ENCODE measurements at places on chromosomes 11 and 22.

DNA sequence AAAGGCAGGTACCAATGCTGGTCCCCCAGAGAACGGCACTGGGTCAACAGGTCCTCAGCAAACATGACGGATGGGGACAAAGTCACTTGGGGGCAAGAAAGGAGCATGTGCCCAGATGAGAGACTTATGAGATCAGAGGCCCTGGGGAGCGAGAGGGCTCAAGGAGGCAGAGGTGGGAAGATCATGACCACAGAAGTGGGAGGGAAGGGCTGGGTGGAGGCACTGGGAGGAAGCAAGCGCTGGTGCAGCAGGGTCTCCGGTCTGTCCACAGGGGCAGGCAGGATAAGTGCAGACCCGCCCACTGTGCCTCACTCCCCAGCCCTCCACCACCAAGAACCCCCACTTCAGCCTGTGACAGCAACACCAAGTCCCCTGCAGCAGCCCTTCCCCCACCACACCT lies 10.9 kb downstream of the ELFN2 start:
- no peak for DNase-seq

- DNase-seq: no peak
Observed at GRCh38 chr11:11570823-11571222, 51.0 kb downstream of the GALNT18 start.

DNA sequence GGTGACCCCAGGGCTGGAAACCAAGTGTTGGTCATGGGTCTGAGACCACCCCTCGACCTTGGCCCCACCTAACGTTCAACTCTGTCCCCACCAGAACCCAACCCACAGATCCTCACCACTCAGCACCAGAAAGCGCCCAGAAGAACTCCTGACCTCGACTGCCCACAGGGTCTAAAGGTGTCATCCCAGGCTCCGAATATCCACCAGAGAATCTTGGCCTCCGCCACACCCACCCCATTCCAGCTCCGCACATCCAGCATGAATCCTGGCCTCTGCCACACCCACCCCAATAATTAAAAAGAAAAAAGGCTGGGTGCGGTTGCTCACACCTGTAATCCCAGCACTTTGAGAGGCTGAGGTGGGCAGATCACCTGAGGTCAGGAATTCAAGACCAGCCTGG lies 1.3 kb downstream of the CERK start:
- DNase-seq: no peak

DNA sequence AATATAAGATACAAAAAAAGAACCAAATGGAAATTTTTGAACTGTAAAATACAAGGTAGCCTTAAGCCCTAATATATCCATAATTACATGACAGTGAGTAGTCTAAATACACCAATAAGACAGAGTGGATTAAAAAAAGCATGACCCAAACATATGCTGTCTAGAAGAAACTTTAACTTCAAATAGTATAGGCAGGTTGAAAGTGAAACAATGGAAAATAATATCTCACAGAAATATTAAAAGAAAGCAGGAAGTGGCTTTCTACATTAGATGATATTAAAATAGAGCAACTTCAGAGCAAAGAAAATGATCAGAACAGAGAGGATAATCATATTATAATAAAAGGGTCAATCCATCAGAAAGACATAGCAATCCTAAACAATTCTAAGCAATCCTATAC lies 21.8 kb downstream of the DCUN1D5 start:
- DNase-seq: no peak

GRCh38 chr11:125449565-125449964 lies 46.5 kb downstream of the FEZ1 start:
- DNase-seq: no peak

DNA sequence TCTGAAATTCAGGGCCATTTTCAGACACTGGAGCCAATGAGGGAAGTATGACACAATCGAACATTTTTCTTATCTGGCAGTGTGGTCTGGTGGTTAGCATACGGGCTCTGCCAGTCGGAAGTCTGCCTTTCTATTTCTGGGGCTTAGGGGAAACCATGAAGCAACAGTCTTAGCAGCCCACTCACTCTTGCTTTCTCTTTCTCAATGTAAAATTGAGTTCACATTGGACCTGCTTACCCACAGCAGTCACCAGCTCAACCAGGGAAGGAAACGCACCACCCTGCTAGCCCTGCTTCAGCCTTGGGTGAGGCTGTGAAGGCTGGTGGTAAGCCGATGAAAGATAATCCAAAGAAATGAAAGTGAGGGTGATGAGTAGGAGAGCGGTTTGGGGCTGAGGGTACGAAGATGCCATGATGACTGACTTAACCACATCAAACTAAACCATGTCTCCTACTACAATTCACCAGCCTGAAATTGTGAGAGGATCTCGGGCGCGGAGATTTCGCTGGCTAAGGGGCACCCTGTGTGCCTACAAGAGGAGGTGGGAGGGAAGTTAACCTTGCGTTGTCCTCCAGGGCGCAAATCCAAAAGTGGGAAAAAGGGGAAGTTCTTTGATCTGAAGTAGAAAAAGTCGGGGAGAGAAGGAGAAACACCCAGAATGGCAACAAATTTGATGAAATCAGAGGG lies 2.0 kb upstream of the LMO2 start:
- DNase-seq: peak; percentile 60

GRCh38 chr22:19689408-19689807 lies 24.9 kb upstream of the SEPTIN5 start:
- no peak for DNase-seq

- DNase-seq: no peak
Observed at GRCh38 chr11:101987370-101987769, 59.9 kb upstream of the CFAP300 start.

DNA sequence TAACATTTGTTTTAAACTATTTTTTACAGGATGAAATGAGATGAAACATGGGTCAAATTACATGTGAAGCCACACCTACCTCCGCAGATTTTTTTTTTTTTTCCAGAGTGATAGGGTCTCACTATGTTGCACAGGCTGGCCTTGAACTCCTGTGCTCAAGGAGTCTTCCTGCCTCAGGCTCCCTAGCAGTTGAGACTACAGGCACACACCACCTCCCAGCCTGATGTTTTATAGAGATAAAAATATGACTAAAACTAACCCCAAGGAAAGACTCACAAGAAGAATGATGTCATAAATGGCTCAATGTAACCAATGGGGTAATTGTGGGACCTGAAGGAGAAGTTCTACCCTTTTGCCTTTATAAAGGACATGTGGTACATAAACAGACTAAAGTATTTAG lies 52.3 kb upstream of the SOX6 start:
- no peak for DNase-seq

DNA sequence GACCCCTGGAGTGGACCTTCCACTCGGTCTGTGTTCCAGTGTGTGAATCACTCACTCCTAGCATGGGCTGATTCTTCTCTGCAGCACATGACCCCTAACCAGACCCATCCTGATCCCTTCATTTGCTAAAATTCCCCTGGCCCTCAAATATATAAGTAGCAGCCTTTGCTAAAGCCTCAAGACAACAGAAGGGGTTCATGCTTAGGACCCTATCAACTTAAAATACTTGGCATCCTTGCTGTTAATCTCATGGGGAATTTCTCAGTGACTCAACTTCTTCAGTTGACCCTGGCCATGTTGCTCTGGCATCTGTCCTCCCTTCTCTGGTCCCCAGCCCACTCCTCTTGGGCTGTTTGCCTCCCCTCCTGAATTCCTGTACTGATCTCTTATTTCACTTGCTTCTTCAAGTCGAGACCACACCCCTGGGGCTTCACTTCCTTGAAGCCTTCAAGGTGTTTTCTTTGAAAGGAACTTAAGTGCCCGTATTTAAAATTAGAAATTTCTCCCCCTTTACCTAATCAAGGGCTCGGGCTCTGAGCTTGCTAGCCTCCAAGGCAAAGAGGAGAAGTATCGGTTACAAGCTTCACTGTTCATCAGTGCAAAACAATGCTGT lies 23.6 kb downstream of the NNMT start:
- no peak for DNase-seq

GRCh38 chr22:46024136-46024840 lies 47.3 kb upstream of the WNT7B start:
- no peak for DNase-seq

DNA sequence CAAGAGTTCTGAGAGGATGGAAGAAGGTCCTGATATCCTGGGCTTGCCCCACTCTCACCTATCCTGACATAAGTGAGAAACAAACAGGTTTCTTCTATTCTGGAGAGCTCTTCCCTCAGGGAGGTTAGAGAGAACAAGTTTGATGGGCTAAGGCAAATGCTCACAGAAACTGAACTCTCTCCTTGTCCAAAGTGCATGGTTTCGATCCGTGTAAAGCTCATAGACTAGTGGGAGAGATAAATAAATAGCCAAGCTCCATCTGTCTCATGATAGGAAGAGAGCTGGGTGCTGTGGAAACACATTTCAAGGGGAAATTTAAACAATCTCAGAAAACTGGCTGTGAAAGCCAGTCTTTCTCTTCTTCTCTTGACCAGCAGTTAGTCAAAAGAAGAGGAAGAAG lies 459.5 kb upstream of the LARGE1 start:
- DNase-seq: no peak

GRCh38 chr11:107851704-107852310 lies 6.8 kb downstream of the SLC35F2 start:
- DNase-seq: no peak

- no peak for DNase-seq
Observed at GRCh38 chr22:42173183-42173926, 42.7 kb upstream of the CYP2D6 start.

DNA sequence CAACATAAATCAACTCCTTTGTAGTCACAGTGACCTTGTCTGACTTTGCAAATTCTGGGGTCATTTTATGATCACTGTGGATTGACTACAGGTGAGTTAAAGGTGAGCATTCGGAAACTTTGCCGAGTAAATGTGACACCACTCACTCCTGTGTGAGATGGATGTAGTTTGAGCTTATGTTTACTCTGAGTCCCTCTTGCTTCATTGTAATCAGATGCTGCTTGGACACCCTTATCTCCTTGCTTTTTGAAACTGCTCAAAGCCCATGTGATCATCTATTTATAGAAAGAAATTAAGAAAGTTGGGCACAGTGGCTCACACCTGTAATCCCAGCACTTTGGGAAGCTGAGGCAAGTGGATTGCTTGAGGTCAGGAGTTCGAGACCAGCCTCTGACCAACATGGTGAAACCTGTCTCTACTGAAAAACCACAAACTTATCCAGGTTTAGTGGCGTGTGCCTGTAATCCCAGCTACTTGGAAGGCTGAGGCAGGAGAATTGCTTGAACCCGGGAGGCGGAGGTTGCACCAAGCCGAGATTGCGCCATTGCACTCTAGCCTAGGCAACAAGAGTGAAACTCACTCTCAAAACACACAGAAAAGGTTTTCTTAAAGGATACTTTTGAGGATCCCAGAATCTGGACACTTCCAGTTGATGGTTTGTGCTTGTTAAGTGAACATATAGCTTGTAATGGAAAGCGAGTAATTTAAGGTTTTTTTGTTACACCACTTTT lies 7.2 kb downstream of the FAM118A start:
- no peak for DNase-seq

GRCh38 chr11:1195682-1196515 lies 27.0 kb upstream of the MUC5B start:
- no peak for DNase-seq

GRCh38 chr22:32411829-32412592 lies at the start of gene RTCB:
Gene RTCB, minus strand, starts transcription at chr22:32412247. Its CDS starts 91 bp downstream, at chr22:32412156.
- DNase-seq: peak; percentile 82

GRCh38 chr11:50071584-50072225 lies 39.0 kb downstream of the OR4C45 start:
- no peak for DNase-seq

- DNase-seq: no peak
Observed at GRCh38 chr11:123264431-123264780, 69.4 kb upstream of the CLMP start.

DNA sequence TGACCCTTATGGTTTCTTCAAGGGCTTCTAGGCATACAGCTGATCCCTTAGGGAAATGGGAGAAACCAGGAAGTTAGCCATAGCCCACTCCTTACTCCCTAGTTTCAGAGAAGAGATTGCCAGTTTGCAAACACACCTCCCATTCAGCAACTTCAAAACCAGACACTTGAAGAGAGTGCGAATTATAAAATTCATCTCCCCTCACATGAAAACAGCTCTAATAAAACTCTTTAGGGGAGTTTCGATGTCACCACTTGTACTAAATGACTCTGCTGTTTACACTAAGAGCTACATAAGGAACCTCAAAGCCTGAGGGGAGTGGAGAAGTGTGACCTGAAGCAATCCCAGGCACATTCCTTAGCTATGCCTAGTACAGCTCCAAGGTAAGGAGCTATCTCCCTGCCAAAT lies 8.3 kb downstream of the LGR4 start:
- no peak for DNase-seq

- no peak for DNase-seq
Observed at GRCh38 chr22:47177334-47177815, 414.9 kb downstream of the TBC1D22A start.

DNA sequence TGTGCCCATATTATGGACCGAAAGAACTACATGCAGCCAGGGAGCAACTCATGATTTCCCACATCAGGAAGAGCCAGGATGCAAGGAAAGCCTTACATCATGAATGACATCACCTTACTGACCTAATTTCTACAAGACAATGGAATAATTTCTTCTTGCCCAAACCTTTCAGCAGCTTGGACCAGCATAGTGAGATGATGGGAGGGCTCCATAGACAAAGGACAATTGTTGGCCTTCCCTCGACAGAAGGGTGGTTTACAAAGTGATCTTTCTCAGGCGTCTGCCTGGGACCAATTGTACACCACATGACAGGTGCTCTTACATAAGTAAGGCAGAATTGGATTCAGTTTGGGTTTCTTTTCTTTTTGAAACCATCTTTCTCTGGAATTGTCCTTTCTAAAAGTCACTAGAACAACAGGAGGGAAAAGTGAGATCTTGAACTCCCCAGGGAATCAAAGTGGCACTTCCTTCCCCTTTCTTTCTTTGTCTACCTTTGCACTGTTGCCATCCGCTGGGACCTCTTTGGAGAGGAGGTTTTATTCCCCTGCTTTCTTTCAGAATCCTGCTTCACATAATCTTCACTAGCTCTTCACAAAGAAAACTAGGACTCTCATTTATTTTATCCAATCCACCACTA lies 51.7 kb upstream of the PAK1 start:
- DNase-seq: no peak

DNA sequence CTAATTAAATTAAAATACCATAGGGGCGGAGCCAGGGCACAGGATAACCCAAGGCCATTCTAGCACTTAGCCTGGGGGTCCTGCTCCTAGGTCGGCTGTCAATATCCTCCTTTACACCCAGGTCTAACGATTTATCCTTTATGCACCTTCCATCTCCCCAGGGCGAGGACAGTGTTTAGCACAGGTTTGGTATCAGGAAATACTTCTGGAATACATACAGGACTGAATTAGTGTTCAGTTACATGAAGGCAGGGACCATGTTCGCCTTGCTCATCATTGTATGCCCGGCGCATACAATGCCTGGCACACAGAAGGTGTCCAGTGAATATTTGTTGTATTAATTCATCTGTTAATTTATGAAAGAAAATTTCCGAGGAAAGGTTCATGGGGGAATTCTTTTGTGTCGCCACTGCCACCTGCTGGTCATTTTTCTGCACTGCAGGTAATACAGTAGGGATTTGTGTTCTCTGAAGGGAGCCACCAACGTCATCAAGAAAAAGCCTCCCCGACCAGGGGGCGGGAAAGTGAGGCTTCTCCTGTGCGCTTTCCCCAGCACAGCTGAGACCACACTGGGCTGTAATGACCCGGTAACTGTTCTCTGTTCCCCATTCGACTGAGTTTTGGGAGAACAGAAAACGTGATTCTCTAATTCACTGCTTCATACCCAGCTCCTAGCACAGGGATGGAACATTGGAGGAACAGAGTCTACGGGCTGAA lies 68.7 kb upstream of the ASPHD2 start:
- DNase-seq: peak; percentile 19

GRCh38 chr11:130655300-130655699 lies 206.9 kb downstream of the ADAMTS15 start:
- no peak for DNase-seq

- DNase-seq: no peak
Observed at GRCh38 chr11:105034813-105035620, at the start of gene CASP1. Gene CASP1, minus strand, starts transcription at chr11:105035144. Its CDS starts 31 bp downstream, at chr11:105035113.

Data from stimulated activated CD8-positive, alpha-beta memory T cell treated with anti-CD3 and anti-CD28 coated beads, Interleukin-15, amount 100 ng/mL, for 4 hours (primary cell).